ENCODE measurements at places on chromosomes 6 and 20. TPM values are rescaled to one million over a fixed set of nuclear protein-coding genes. Genes with fewer than 3 reads are reported as not detected.

DNA sequence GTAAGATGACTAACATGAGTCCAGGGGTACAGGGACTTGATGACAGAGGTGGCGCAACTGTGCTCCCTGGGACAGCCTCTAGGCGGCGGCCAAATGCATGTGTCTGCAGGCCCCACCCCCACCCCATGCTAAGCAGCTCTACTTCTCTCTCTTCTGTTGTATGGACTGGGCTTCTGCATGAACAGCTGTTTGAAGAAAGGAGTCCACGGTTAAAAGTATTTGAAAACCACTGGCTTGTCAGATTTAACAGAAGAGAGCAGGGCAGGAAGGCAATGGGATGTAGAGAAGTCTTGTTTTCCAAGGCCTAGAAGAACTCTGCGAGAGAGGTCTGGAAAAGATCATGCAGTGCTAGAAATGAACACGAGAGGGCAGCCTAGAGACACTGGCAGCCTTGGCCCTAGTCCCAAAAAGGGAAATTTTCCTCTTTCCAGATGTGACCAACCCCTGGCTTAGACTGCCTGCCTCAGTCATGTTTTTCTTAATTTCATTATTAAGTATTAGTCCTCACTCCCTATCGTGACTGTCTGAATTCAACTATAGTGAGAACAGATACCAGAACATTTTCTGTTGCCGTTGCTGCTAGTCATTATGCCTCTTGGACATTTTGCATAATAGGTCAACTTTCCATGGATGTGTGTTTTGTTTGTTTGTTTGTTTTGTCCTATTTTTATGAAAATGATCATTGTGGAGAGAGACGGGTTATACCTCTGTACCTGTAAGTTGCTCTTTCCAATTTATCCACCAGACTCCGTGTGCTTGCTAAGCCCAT lies 265.0 kb downstream of the ADGRG6 start:
- DNase-seq, result peak; percentile 83

DNA sequence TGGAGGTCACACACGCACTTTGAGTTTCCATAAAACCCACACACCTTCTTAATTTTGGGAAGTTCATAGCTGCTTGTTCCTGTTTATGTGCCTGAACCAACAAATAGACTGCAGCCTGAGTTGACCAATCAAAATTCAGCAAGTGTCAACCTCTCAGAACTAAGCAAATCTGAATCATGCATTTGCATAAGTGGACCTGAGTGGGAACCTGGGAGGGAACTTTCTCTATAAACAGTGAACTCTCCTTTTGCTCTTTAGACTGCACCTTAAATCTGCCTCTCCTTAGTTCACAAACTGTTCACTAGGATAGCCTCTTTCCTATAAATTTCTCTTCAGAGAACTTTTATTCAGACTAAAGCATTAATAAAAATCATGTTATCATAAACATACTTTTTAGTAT lies 37.9 kb downstream of the SLC17A1 start:
- no peak for DNase-seq

GRCh38 chr20:60006261-60006660 lies 48.0 kb downstream of the CDH26 start:
- DNase-seq, result no peak

The HLA-DRB1 gene
- 20.2 TPM for polyA plus RNA-seq

- peak; percentile 63 for DNase-seq
Measured at GRCh38 chr6:2485116-2485515, 239.7 kb upstream of the GMDS start.

The TNNC2 gene
- polyA plus RNA-seq, result 2.9 TPM

- DNase-seq, result no peak
Measured at GRCh38 chr20:51759769-51760510, 8.2 kb downstream of the ATP9A start.

DNA sequence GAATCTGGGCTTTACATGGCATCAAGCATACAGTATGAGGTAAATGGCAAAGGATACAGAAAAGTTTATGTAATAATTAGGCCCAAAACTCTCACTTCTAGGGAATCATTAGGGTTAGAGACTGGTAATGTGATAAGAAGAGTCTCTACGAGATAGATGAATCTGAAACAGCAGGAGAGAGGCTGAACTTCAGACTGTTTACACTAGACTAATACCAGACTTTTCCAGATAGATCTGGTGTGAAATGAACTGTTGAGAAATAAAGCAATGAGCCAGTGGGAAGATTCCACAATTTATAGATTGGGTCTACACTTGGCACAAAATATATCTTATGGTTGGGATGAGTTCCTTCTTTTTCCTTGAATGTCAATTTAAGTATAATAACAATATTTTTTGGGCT lies 134.3 kb downstream of the MAN1A1 start:
- no peak for DNase-seq

GRCh38 chr6:80714513-80714912 lies 608.0 kb downstream of the BCKDHB start:
- no peak for DNase-seq

The HCK gene
- 3.4 TPM for polyA plus RNA-seq

DNA sequence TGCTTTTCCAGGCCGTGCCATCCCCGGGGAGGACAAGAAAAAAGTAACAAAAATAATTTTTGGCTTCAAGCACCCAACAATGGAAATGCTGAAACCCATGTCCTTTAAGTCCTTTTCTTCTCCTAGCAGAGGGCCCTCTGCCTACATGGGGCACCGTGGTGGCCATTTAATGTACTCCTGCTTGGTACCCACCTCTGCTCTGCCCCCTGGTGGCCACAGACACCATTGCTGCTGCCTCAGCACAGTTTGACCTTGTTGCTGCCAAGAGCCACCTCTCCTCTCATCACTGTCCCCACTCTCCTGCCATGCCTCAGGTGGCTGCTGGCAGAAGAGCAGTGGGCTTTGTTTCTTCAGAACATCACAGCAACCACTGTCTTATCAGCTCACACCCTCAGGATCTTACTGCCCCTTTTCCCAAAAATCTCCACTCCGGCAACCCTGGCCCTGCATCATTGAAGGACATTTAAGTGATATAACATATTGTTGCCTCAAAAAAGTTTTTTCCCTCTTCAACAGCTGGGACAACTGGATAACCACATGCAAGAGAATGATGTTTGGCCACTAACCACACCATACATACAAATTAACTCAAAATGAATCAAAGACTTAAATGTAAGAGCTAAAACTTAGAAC lies 12.9 kb upstream of the ARMC2 start:
- peak; percentile 83 for DNase-seq

GRCh38 chr6:111605100-111605751 lies 452 bp downstream of the TRAF3IP2 start:
- peak; percentile 36 for DNase-seq

The RPS6KA2 gene
- 49.1 TPM for polyA plus RNA-seq

DNA sequence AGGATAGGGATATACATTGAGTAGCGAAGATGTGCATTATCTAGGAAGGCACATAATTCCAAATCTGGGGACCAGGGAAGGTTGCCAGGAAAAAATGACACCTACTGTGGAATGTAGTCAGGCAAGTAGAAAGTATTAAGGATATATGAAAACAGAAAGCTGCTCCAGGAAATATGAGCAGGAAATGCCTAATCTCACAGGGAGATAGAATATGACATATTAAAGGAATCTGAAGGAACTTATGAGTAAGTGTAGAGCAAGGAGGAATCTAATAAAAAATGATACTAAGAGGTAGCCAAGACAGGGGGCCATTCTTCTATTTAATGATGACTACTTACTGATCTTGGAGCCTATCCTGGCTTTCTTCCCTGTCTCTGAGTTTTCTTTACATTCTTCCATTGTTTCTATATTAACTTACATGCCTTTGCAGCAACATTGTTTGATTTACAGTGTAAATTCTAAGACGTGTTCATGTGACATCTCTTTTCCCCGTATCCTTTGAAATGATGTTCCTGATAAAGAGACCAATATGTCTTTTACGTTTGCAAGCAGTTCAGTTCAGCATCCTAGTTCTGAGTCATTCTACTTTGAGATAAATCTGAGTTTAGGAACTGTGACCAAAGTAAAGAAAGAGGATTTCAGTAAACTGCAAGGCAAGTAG lies 58.6 kb downstream of the TINAG start:
- DNase-seq, result no peak

DNA sequence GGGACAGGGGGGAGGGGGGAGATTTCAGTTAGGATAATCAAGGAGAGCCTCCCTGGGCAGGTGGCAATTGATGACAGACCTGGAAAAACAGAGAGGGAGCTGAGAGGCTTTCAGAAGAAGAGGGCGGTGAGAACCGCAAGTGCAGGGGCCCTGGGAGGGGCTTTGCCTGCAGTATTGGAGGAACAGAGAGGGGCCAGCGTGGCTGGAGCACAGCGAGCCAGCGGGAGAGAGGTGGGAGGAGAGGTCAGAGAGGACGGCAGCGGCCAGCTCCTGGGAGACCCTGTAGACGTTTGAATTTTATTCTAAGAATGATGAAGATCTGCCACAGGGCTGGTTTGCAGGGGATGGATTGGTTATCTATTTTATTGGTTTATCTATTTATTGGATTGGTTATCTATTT lies 34.5 kb upstream of the NOL4L start:
- no peak for DNase-seq

The PYGB gene
- 125 TPM for polyA plus RNA-seq

GRCh38 chr20:35559042-35559693 lies 17.3 kb downstream of the ERGIC3 start:
- DNase-seq, result no peak

The TMEM200A gene
- 0.42 TPM for polyA plus RNA-seq

DNA sequence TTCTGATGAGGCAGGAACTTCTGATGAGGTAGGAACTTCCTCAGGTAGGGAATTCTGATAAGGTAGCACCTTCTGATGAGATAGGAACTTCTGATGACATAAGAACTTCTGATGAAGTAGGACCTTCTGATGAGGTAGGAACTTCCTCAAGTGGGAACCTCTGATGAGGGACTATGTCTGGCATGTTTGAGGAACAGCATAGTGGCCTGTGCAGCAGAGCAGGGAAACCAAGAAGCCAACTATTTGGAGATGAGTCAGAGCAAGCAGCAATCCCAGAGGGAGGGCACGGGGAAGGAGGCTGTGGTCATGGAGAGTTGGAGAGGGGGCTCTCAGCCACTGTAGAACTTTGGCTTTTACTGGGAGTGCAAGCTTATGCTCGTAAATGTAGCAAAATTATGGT lies 132.4 kb downstream of the CFAP61 start:
- DNase-seq, result no peak

DNA sequence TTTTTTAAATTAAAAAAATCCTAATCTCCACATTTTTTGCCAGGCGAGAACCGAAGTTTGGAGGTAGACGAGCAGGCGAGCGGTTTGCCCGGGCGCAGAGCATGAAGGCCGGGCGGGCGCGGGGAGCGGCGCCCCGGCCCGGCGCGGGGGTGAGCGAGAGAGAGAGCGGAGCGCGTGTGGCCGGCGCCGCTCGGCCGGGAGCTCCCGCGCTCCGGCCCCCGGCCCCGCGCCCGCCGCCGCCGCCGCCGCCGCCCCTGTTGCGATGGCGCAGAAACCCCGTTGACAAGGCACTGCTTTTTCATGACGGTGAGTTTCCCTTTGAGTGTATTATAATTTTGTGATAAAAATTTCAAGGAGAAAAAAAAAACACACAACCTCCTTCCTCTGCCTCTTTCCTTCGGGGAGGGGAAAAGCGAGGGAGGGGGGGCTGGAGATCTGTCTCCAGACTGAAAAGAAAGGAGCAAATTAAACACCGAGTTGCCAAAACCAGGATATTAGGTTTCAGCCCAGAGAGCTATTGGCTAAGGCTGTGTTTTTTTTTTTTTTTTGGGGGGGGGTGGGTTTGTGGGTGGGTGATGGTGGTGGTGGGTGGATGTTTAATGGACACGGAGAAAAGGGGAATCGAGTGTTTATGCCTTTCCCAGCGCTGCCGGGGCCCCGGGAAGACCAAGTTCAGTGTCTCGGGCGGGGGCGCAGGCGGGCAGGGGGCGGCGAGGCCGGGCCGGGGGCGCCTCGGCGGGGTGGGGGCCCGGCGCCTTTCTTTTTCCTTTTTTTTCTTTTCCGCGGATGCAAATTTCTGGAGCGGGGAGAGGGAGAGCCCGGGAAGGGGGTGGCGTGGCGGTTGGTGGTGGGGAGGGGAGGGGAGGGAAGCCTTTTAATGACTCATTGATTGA lies at the start of gene BICRAL:
Gene BICRAL (plus strand): TSS at position 257 of the 893 bp plus-strand sequence. CDS start 39,971 bp downstream, outside the sequence.
- peak; percentile 87 for DNase-seq

The ATG5 gene
- polyA plus RNA-seq, result 9.9 TPM

DNA sequence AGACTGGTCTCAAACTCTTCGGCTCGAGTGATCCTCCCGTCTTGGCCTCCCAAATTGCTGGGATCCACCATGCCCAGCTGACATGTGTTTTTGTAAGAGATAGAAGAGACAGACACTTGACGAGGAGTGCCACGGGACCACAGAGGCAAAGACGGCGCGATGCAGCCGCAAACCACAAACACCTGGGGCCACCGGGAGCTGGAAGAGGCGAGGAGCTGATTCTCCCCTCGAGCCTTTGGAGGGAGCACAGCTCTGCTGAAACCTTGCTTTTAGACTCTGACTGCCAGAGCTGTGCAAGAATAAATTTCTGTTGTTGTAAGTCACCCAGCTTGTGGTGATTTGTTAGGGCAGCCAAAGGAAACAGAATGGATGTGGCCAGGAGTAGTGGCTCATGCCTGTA lies 46.9 kb downstream of the TFAP2C start:
- DNase-seq, result no peak

- no peak for DNase-seq
Measured at GRCh38 chr6:48325701-48326100, 214.7 kb upstream of the PTCHD4 start.

GRCh38 chr6:66128243-66128642 lies 421.2 kb upstream of the EYS start:
- DNase-seq, result peak; percentile 82

The RPP21 gene
- polyA plus RNA-seq, result 135 TPM

DNA sequence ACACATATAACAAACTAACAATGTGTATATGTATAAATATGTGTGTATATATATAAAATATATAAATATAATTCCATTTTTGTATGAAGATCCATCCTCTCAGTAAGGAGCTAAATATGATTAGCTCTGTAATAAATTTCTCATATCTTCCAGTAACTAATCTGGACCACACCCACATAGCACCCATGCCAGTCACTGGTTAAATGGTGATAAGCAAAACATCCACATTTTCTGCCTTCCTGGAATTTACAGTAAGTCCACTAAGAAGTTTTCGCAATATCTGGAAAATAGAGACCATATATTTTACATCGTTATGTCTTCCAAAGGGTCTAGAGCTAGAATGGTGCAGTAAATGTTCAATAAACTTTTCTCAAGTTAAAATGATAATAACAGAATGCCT lies 151.5 kb upstream of the STMND1 start:
- DNase-seq, result no peak

The GRM1 gene
- polyA plus RNA-seq, result 0.44 TPM

DNA sequence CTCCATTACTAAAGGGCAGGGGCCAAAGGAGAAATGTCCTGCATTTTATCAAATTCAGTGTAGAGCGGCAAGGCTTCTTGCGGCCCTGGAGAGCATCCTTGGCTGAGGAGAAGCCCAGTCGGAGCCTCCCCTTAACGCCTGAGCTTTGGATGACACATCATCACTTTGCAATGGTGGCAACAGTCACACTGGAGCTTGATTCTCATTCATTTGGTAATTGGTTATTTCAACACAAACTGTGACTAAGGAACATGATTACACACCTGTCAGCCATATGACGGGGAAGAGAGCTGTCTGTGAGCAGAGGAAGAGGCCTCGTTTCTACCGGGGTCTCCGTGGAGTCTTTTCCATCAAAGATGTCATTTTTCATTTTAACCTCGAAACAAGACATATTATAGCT lies 81.4 kb downstream of the SOBP start:
- DNase-seq, result no peak

The XKR7 gene
- polyA plus RNA-seq, result 16.0 TPM
